ENCODE measurements at places on chromosomes 3 and 15. TPM values are rescaled to one million over a fixed set of nuclear protein-coding genes. Genes with fewer than 3 reads are reported as not detected.

DNA sequence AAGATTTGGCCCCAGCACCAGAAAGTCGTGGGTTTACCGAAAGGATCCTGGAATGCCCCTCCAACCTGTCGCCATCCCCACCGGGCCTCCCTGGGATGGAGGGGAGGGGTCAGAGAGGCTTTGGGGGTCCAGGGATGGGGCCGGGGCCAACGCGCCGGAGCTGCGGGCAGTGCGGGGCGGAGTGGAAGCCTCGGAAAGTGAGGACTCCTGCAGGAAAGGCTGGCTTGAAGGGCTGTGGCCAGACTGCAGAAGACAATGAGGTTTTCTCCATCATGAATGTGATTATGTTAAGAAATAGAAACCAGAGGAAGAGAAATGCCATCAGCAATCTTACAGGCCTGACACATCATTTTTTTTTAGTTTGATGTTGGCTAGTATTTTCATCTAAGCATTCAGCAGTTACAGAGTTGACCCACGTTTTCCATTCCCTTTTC lies 738 bp downstream of the YEATS2 start:
- DNase-seq: no peak

- DNase-seq: no peak
Observed at GRCh38 chr3:38554127-38554827, 58.1 kb downstream of the EXOG start.

GRCh38 chr3:152737021-152737908 lies 97.7 kb upstream of the P2RY1 start:
- no peak for DNase-seq

- DNase-seq: peak; percentile 56
Observed at GRCh38 chr15:74174219-74174957, 878 bp downstream of the ISLR start.

GRCh38 chr15:73959801-73960200 lies 32.3 kb downstream of the STOML1 start:
- DNase-seq: no peak

SPSB4 gene
- 0.29 TPM for polyA plus RNA-seq

GOLGA6L4 gene
- polyA plus RNA-seq: 2.0 TPM

All from urinary bladder (tissue), 4 donors.